Fibroblast of skin of left quadriceps (primary cell): ENCODE measurements at places on chromosomes 1 and 21.

GRCh38 chr1:8411803-8412182 is 93.9 kb downstream of the SLC45A1 start:
- no peak for DNase-seq

- DNase-seq, result no peak
Observed at GRCh38 chr1:224407571-224408293, 26.9 kb downstream of the WDR26 start.

GRCh38 chr1:1922956-1923833 is 4.1 kb upstream of the TMEM52 start:
- no peak for DNase-seq

- no peak for DNase-seq
Observed at GRCh38 chr1:86052948-86053698, 103.4 kb downstream of the COL24A1 start.

DNA sequence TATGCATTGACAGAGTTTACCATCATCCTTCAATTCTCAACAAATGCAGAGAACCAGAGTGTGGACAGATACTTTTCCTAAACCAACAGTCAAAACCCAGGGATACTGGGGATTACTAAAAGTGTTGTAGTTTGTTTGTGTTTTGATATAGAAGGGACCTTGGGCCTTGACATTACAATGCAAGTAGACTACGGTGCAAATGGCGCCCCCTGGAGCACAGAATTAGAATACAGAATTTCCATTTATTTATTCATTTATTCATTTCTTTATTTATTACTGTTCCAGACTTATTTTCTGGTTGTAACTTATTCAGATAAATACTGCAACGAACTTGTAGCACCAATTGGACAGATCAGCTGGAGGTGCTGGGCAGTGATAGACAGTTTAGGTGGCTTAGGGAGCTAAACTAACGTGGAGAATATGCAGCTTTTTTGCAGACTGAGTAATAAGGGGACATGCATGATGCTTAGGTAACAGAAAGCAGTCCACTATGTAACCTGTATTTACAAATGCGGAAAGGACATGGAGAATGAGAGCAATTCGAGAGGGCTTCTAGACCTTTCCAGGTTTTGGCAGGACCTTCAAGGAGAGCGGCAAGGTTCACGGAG is 42.6 kb downstream of the KIRREL1 start:
- DNase-seq, result no peak

DNA sequence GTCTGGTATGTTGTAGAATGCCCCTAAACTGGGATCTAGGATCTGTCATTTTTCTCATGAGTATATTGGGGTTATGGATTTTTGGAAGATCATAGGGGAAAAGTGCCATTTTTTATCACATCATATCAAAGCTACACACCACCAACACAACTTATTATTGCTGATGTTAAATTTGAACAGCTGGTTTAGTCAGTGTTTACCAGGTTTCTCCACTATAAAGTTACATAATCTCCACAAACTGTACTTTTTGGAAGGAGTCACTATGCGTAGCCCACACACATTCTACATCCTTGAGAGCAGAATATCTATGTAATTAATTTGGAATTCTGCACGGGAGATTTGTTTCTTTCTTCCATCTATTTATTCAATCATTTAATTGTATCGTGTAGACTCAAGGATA is 35.2 kb downstream of the RC3H1 start:
- no peak for DNase-seq

DNA sequence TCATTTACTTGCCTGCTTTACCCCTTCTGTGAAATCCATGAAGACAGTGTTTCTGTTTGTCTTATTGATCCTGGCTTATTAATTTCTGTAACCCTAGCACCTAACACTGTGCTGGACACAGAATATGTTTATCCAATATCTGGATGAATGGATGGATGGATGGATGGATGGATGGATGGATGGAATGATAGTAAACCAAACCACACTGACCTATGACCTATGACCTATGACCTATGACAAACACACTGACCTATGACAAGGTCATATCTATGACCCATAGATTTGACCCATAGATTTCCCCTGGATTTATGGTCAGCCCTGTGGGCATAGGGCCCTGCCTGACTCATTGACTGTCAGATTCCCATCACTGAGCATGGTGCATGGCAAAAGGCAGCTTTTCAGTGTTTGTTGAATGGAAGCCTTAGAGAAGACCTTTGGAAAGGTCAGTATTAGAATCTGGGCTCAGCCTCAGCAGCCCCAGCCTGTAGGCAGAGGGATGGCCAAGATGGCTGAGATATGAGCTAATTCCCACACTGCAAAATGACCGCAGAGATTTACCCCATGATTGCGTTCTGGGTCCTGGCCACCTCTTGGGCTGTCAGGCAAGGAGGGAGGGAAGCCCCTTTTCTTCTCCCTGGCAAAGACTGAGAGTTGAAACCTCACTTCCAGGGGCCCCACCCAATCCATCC is 24.6 kb downstream of the IGSF21 start:
- no peak for DNase-seq

DNA sequence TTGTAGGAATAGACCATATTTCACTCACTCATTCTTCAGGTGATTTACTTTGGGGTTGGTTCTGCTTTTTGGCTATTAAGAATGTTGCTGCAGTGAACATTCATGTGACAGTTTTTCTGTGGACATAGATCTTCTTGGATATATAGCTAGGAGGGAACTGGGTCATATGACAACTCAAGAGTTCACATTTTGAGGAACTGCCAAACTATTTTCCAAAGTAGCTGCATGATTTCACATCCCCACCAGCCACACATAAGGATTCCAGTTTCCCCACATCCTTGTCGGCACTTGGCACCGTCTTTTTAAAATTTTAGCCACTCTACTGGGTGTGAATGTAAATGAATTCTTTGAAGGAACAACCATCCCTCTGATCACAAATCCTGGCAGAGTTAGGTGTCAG is 126.0 kb downstream of the PRDM2 start:
- DNase-seq, result no peak

GRCh38 chr1:33743221-33743998 is 120.5 kb upstream of the HMGB4 start:
- no peak for DNase-seq

- DNase-seq, result no peak
Observed at GRCh38 chr1:199762572-199762971, 264.9 kb upstream of the NR5A2 start.

- no peak for DNase-seq
Observed at GRCh38 chr1:4210043-4210442, 310.0 kb upstream of the C1orf174 start.

DNA sequence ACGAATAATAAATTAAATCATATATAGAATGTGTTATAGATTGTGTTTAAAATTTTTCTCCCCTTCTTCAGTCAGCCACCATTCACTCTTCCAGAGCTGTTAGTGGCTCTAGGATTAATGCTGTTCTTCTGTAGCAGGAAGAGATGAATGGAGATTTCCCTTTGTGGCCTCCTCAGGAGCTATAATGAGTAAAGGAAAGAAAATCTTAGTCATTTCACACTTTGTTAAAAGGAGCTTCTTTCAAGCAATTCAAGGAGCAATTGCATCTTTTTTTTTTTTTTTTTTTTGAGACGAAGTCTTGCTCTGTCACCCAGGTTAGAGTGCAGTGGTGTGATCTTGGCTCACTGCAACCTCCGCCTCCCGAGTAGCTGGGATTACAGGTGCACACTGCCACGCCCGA is 23.7 kb upstream of the TMCO2 start:
- no peak for DNase-seq

- DNase-seq, result no peak
Observed at GRCh38 chr21:36735201-36735515, 36.2 kb downstream of the SIM2 start.

DNA sequence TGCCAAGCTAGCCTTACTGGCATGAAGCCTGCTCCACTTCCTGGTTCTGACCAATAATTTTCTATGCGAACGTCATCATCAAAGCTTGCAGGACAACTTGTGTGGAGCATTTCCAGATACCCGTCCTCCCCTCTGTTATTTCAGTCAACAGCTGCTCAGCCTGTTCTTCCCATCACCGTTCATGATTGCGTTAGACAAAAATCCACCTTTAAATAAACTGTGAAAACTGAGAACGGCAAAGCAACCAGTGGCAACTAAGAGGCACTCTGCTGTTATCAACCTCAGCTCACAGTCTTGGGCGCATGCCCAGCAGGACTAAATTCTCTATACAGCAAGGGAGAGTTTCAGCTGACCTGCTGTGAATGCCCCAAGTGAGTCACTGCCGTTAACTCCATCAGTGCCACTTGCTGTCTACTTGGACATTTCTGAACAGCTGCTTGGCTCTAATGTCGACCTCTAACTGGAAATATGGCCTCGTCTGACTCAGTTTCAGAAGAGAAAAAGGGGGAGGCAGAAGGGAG is 207.4 kb upstream of the RUNX1 start:
- DNase-seq, result peak; percentile 93

- no peak for DNase-seq
Observed at GRCh38 chr1:52756020-52756419, 29.8 kb downstream of the ZYG11B start.

DNA sequence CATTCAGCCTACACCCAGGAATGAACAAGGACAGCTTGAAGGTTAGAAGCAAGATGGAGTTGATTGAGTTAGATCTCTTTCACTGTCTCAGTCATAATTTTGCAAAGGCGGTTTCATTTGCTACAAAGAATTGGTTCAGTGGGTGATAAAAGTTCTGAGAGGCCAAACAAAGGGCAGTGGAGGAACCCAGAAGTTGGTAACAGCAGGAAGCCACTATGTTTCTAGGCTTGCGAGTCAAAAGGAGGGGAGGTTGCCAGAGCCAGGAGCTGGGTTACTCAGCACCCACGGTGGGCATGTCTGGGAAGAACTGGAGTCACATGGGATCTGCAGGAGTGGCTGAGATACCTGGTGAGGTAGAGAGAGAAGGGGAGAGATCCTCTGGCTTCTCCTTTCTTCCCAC is 64.2 kb upstream of the MRPS6 start:
- DNase-seq, result no peak

DNA sequence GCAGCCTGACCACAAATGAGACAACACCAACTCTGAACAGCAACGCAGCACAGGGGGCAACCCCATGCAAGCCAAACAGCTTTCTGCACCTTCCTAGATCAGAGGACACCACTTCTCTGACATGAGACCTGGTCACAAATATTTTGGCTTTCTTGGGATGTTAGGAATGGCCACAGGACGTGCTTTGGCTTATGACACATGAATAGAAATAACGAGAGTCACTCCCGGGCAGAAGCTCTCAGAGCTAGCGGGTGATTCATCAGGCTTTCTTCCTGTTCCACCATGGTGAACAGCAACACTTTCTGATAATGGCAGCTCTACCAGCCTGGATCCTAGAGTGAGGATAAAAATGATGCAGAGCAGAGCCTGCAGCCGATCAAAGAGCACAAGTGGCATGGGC is 39.4 kb downstream of the PAFAH2 start:
- DNase-seq, result peak; percentile 61

- peak; percentile 4 for DNase-seq
Observed at GRCh38 chr1:164064501-164064900, 494.5 kb upstream of the PBX1 start.

DNA sequence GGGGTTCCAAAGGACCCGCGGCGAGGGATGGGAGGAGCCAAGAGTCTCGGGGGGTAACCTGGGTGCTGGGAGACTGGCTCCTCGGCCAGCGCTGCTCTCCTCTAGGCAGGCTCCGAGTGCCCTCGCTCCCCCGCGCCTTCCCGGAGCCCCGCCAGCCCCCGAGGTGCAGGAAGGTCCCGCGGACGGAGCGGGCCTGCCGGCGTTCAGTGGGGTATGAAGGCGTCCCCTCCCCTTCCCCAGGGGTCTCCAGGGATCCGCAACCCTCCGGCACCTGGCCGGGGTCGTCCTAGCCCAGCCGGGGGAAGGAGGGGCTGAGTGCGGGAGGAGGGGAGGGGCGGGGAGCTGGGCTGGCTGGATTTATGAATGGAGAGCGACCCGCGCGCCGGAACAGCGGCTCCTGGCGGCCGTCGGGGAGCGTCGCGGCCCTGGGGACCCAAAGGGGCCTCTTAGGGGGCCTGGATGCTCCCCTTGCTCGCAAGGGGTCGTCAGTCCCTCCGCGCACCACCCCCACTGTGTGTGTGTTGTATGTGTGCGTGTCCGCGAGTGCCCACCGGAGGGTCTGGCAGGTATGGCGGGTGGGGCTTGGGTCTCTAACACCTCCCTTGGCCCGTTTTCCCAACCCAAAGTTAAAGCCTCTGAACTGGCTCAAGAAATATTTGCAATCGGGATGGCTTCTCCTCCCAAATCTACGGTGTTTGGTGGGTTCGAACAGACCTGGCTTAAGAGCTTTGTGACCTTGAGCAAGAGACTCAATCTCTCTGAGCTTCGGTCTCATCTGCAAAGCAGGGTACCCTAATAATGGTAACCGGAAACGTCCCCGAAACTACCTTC is 642 bp downstream of the HCRTR1 start:
- no peak for DNase-seq

GRCh38 chr1:92949937-92950817 is 11.1 kb downstream of the DIPK1A start:
- peak; percentile 57 for DNase-seq

DNA sequence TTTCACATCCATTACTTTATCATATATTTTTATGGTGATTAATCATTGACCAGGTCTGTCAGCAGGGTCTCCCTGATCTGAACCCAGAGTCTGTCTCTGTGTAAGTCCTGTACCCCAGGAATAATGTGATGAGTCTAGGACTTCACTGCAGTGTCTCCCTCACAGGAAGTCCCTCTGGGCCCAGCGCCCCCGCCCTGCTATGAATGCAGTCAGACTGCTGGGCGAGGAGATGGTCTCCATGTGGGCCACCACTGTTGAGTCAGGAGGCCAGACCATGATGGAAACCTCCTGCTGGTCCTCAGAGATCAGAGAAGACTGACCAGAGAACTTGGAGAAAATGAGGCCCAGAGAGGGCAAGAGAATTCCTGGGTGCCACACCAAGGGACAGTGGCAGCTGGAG is 9.5 kb downstream of the TMEM222 start:
- DNase-seq, result no peak

DNA sequence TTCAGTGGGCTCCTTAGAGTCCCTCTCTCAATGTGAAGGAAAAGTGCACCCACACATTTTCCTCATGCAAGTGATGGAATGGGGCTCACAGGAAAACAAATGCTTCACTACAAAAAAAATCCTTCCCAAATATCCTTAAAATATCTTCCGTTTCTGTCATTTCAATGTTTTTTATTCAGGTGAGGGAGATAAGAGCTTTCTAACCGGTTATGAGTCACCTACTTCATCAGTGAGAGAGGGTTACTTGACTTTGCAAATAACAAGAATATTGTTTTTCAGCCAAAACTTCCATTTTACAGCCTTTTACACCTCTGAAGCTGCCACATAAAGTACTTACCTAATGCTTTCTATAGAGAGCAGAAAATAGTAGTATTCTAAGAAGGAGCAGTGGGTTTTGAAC is 98.3 kb upstream of the CD55 start:
- DNase-seq, result no peak

DNA sequence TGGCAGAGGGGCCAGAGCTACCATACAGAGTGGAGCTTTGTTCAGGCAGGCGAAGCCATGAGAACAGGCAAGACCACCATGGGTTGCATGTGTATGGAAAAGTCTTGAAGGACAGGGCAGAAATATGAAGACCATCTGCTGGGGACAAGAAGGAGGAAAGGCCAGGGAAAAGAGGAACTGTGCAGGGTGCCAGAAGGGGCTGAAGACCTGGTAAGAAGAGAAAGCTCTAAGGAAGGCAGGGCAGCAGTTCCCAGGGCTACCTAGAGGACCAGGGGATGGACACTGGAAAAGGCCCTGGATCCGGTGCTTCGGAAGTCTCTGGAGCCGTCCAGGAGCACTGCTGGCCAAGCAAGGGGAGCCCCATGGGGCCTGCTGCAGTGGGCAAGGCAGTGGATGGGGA is 43.4 kb downstream of the PKP1 start:
- no peak for DNase-seq
